ENCODE measurements at places on chromosomes 4 and X. TPM values are rescaled to one million over a fixed set of nuclear protein-coding genes. Genes with fewer than 3 reads are reported as not detected.

Gene TBC1D8B
- total RNA-seq: 1.6 TPM

Gene GAGE12J
- not detected for total RNA-seq

Gene HTN3
- not detected for total RNA-seq

Gene NEUROG2
- total RNA-seq: not detected

Gene CLNK
- not detected for total RNA-seq

Gene VCX2
- not detected for total RNA-seq

Gene WDR17
- 1.8 TPM for total RNA-seq

Gene TLR6
- total RNA-seq: 1.8 TPM

Gene XG
- not detected for total RNA-seq

Gene GIMD1
- total RNA-seq: not detected

Gene PDGFRA
- total RNA-seq: 0.43 TPM

Gene BEX1
- not detected for total RNA-seq

Gene SLC25A5
- total RNA-seq: 745 TPM

Gene RAB33A
- 0.11 TPM for total RNA-seq
